ENCODE measurements at places on chromosomes 2 and 18. TPM values are rescaled to one million over a fixed set of nuclear protein-coding genes. Genes with fewer than 3 reads are reported as not detected.

ACTR3 gene
- total RNA-seq, result 507 TPM

ITPRID2 gene
- 48.8 TPM for total RNA-seq

FTCDNL1 gene
- 1.4 TPM for total RNA-seq

DES gene
- total RNA-seq, result not detected

ACOXL gene
- total RNA-seq, result not detected

AP1S3 gene
- 5.9 TPM for total RNA-seq

ALKAL2 gene
- not detected for total RNA-seq

TNS1 gene
- 10.3 TPM for total RNA-seq

HOXD13 gene
- not detected for total RNA-seq

STARD6 gene
- total RNA-seq, result not detected

SH3BP4 gene
- 0.10 TPM for total RNA-seq

RESP18 gene
- total RNA-seq, result not detected

PAIP2B gene
- total RNA-seq, result 2.2 TPM

ARHGAP28 gene
- not detected for total RNA-seq

TTC31 gene
- total RNA-seq, result 44.5 TPM

DSG4 gene
- total RNA-seq, result not detected

EDAR gene
- 0.63 TPM for total RNA-seq

OTX1 gene
- not detected for total RNA-seq

EML6 gene
- 0.86 TPM for total RNA-seq

KYNU gene
- not detected for total RNA-seq

CRYGD gene
- total RNA-seq, result not detected

DNAJC5G gene
- total RNA-seq, result not detected

FAM117B gene
- total RNA-seq, result 26.7 TPM

INO80B gene
- total RNA-seq, result 47.0 TPM

OSR1 gene
- not detected for total RNA-seq

LOXL3 gene
- 0.10 TPM for total RNA-seq

SRD5A2 gene
- total RNA-seq, result not detected

IL1RN gene
- not detected for total RNA-seq

DYSF gene
- total RNA-seq, result not detected

All from activated naive CD4-positive, alpha-beta T cell treated with anti-CD3 and anti-CD28 coated beads, Interleukin-2, amount 10 ng/mL, durations not matched to agents 5 hours and 36 hours (primary cell).